ENCODE measurements at places on chromosomes 4 and X.

- no peak for DNase-seq
These were observed 560.8 kb upstream of the ATOH1 start for GRCh38 chr4:93267747-93268146.

- DNase-seq, result no peak
These were observed 47.5 kb downstream of the RAPGEF2 start for GRCh38 chr4:159150396-159150795.

DNA sequence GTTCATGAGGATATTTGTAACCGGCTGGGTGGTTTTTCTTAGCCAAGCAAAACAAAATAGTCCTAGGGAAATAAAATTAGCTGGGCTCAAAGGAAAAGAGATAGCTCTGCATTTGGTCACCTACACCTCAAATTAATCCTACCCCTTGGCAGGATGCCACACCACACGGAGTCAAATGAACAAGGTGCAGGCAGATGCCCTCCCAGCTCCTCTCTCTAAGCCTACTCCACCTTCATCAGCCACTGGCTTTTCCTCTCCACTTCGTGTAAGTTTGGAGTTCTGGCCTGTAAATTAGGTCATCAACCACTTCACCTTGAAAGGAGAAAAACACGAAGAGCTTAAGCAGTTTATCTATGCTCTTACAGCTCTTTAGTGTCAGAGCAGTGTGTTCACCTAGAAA is 1.4 kb downstream of the DDIT4L start:
- no peak for DNase-seq

DNA sequence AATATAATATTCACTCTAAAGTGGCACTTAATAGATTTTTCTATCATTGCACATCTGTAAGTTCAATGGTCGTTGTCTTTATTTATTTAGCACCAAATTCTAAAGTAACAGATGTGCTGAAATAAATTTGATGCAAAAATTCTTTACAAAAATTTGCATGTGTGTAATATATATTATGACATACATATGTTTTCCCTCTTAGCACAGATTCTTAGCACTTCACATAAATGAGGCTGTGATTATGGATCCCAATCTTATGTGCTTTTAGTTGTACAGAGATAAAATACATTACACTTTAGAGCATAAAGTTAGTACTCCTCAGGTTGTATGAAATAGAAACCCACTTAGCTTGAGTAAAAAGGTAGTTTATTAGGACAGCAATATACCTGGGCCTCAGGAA is 915.1 kb downstream of the ADGRL3 start:
- DNase-seq, result no peak

DNA sequence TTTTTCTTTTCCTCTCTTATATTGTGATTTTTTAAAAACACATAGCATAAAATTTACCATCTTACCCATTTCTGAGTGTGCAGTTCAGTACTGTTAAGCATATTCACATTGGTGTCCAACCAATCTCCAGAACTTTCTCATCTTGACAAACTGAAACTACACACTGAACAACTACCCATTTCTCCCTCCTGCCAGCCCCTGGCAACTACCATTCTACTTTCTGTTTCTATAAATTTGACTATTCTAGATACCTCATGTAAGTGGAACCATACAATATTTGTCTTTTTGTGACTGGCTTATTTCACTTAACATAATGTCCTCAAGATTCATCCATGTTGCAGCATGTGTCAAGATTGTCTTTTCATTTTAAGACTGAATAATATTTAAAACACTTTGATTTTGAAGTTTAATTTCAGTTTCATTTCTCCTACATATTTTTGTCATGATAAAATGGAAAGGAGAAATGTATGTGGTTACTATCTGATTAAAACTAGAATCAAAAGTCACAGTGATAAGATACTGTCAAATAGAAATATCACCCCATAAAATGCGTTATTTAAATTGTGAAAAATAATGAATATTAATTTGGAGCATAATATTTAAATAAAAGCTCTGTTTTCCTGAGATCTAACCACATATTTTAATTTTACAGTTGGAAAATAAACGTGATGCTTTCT is 122.8 kb downstream of the DIPK2B start:
- no peak for DNase-seq

DNA sequence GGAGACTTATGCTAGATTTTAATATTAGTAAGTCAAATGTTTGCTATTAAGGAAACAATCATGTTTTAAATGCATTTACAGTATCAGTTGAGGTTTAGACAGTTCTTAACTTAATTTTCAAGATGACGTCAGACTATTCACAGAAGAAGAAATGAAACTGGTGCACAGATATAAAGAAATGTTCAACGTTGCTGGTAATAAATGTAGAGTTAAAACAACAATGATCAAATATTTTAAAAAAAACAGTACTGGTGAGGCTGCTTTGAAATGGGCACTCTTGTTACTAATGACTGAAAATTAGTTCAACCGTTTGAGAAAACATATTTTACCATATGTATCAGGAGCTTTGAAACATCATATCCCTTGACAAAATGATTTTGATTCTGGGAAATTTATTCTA is 44.2 kb downstream of the ABHD18 start:
- DNase-seq, result no peak

- DNase-seq, result no peak
These were observed 90.9 kb upstream of the TLR2 start for GRCh38 chr4:153593161-153593560.

DNA sequence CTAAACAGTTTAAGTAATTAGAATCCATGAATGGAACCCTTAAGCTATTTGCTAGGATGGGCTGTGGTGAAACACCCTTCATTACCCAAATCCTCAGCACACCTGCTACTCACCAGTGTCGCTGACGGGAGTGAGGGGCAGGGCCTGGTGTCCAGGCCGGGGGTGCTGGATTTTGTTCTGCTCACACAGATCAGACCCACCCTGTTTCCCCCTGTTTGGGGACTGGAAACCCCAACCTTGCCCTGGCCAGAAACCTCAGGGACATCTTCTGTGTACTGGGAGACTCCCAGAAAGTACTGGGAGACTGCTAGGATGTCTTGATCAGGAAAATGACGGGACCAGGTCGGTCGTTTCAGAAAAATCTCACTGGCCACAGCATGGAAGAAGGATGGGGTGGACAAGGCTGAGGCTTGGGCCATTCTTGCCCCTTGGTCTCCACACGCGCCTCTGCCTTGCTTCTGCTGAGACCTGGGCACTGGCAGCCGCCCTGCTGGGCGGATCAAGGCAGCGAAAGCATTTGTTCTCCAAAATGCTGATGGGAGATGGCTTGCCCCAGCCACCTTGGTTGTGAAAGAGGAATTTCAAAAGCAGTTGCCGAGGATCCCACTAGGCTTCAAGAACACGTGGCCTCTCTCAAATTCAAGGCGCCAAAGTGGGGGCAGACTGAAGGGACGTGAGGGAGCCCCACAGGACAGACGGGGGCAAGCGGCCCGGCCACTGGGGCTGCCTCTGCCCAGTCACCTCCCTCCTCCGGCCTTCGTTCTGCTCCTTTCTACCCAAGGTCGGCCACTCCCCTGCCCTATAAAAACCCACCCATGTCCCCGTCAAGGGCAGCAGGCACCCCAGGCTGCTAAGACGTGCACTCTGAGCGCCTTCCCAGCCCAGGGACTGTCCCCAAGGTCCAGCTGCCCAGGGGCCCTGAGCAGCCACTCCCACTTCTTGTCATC is 23.5 kb upstream of the PDE6B start:
- DNase-seq, result no peak

GRCh38 chr4:32735856-32736590 is 2015.9 kb downstream of the PCDH7 start:
- no peak for DNase-seq

GRCh38 chr4:168120811-168121210 is 28.5 kb downstream of the ANXA10 start:
- DNase-seq, result no peak

DNA sequence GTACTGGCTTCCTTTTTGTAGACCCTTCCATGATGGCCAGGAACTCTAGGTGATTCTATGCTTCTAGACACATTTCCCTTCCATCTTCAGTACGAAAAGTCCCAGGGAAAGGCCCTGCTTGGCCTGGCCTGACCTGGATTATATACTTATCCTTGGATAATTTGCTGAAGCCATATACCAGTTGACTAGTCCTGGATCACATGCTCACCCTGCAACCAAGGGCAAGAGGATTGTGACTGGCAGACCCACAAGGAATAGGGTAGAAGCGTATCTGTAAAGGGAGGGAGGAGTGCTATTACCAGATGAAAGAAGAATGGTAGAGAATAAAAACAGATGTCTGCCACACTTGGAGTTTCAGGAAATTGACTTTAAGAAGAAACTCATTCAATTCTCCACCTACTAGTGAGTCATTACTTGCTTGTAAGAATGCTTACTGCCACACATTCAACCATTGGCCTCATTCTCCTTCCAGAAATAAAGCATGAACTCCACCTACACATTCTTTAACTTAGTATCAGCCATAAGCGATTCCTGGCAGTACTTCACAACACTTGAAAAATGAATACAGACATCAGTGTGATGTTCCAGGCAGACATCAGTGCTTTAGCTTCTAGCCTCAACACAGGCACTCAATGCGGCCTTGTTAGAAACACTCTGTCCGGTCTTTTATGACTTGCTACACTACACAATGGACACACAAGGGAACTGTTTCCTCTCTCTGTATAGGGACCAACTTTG is 141.8 kb downstream of the CBR4 start:
- DNase-seq, result no peak

GRCh38 chrX:49879656-49880277 is 483 bp downstream of the USP27X start:
- DNase-seq, result no peak

DNA sequence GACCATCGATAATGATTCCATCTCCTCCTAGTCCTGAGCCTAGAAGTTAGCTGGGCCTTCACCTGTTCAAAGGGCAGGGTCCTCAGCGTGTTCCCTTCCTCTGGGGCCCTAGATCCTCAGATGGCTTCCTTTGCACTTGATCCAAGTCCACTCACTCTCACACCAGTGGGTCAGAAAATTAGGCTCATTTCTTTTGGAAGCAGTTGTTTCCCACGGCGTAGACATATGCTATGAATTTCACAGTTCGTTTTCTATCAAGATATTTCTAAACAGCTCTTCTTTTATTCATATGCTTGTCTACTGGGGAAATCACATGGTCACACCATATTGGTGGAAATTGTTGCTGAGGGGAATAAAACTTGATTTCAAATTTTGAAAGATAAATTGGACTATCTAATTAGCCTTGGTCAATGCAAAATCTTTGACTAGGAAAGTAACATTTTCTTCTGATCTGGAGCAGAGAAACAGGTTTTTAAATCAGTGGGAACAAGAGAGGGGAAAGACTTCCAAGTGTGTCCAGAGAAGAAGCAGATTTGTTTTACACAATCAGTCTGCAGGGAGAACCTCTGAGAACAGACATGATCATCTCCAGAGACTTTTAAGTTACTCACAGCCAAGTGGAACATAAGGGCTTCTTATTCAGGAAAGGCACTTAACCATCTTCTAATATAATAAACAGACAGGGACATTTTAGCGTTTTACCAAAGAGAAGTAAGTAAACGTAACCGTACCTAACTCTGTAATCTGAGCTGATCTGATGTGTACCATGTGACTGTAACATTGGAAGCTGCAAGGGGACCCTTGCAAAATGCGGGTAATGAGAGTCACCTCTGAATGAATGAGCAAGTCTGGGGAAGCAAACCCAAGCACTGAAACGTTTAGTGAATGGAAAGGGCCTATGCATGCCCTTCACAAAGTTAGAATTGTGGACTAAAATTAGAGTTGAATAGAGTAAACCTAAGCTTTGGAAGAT is 455.7 kb upstream of the FAT1 start:
- DNase-seq, result no peak

DNA sequence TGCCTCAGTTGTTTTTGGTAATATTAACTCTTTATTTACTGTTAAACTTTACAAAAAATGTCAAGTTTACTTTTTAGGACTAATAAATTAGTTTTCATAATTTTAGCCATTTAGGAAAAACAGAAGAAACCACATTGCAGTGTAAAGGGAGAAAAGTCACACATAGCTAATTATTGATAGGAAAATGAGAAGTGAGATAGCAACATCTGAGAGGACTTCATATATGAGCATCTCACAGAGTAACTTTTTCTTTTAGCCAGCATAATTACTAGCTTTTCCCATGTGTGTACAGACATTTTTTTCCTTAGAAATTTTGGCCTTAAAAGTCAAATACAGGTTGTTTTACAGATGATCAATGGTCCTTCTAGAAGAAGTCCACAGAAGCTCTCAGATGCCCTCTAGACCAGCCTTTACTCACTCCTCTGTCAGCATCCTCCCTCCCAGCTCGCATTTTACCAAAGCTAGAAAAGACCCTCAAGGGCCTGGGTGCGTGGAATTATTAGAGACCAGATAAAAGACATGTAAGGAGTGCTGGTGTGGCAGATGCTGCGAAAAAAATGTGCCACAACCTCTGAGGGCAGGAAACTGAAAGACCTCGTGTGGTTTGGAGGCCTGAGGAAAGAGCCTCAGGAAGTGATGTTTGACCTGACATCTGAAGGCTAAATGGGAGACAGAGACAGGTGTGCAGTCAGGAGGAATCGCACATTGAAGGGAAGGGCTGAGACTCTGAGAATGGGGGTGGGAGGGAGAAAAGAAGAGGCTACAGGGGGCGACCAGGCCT is 156.9 kb downstream of the CBR4 start:
- no peak for DNase-seq

GRCh38 chr4:142497606-142498005 is 348.5 kb downstream of the INPP4B start:
- DNase-seq, result no peak

- peak; percentile 16 for DNase-seq
These were observed 169.2 kb downstream of the AFAP1 start for GRCh38 chr4:7770224-7771050.

GRCh38 chrX:134599184-134599914 is 58.9 kb downstream of the PLAC1 start:
- no peak for DNase-seq

- no peak for DNase-seq
These were observed 903.3 kb downstream of the STIM2 start for GRCh38 chr4:27763830-27764525.

DNA sequence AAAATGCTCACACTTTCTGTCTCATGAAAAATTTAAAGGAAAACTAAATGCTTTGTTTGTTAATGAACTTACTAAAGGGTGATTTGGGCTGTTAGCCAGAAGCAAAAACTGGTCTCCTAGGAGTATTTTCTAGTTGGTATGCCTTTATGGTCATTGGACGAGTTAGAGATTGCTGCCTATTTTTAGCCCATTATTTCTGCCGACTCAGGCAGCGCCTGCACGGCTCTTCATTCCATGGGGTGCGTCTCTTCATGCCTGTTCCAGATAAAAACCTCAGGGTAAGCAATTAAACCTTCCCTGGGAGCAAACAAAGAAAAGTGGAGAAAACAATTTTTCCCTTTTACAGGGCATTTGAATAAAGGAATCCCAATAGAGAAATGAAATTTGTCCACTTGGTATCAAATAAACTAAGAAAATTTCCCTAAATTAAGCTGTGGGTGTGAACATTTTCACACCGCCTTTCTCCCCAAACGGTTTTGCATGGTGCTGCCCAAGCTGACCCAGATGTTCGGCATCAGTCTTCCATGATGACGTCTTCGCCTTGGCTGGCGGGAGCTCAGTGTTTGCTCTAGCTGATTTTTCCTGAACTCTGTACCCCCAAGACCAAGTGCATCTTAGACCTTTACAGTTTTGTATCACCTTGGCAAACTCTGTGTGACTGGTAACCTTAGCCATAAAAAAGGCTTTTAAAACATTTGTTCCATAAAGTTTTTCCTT is 61.7 kb upstream of the ADGRG2 start:
- no peak for DNase-seq

- DNase-seq, result no peak
These were observed 109.9 kb upstream of the SMIM10 start for GRCh38 chrX:134880866-134881265.
